ENCODE measurements at places on chromosomes 2 and 18.

DNA sequence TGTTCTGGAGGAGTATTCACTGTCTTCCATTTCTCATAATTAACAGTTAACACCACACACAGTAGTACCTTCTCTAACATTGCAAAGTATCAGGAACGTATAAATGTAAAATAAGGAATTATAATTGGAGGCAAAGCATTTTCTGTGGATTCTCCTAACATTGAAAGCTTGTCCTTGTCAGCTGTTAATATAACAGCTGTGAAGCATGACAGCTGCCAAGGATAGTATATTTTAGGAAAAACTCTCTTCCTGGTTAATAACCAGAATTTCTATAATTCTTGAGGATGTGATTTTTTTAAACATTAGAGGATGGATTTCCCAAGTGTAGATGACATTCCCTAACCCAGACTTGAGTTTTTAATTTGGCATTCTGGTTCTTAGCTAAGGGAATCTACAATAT is 110.3 kb downstream of the EPC2 start:
- DNase-seq: no peak

DNA sequence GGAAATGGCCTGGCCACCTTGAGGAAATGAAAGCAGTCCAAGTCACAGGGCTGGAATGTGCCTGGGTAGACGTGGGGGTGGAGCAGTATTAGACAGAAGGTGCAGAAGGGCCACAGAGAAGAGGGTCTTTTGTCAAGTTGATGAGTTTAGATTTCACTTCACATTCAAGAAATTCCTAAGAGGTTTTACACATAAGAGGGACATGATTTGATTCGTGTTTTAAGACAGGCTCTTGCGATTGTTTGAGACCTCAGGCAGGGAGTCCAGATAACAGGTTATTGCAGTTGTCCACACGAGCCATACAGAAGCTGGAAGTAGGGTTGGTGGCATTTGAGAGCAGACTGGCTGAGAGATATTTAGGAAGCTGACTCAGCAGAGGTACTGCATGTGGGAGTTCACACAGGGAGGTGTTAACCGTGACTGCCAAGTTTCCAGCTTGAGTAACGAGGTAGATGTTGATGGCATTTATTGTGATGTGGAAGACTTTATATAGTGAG is 64.6 kb downstream of the NEB start:
- no peak for DNase-seq

GRCh38 chr2:65357959-65358294 is 74.5 kb downstream of the SPRED2 start:
- DNase-seq: no peak

GRCh38 chr2:54099370-54099769 is 16.0 kb upstream of the ACYP2 start:
- DNase-seq: no peak

DNA sequence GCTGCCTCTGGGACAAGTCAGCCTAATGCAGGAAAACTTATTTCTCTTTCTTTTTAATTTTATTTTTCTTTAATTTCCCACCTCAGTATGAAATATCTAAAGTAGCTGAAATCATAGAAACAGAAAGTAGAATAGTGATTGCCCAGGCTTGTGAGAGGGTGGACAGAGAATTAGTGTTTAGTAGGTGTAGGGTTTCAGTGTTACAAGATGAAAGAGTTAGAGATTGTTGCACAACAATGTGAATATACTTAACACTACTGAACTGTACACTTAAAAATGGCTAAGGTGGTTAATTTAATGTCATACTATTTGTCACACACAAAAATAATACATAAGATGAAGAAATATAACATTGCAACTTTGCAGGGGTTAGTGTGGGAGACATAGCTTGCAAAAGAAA is 80.8 kb downstream of the NAT8 start:
- DNase-seq: no peak

GRCh38 chr2:11738589-11739436 is 7.6 kb upstream of the LPIN1 start:
- no peak for DNase-seq

All from T-cell (primary cell).